ENCODE measurements at places on chromosomes 4 and X.
A peak's percentile ranks its signal among the peaks of the same experiment; 100 is the strongest.

DNA sequence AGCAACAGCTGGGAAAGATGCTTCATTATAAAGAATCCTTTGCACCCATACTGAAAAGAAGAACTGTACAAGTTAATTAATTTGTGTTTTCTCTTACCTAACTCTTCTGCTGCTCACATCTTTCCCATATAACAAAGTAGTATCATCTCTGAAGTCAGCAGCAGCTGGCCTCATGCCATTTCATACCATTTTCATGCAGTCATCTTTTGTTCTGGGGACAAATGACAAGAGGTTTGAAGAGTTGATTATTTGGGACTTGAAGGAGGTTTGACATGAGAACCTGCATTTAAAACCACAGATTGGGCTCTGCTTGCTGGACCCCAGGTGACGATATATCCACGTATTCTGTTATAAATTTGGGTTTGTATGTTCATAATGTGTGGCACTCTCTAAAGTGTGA lies 430.3 kb downstream of the SPRY1 start:
- no peak for DNase-seq

GRCh38 chr4:101439926-101440325 lies 92.6 kb upstream of the PPP3CA start:
- DNase-seq, result no peak

- peak; percentile 61 for DNase-seq
Observed at GRCh38 chrX:24149351-24150050, at the start of gene ZFX. TSS of gene ZFX (plus strand) at chrX:24149729. CDS start at chrX:24172743, 23,014 bp downstream.

DNA sequence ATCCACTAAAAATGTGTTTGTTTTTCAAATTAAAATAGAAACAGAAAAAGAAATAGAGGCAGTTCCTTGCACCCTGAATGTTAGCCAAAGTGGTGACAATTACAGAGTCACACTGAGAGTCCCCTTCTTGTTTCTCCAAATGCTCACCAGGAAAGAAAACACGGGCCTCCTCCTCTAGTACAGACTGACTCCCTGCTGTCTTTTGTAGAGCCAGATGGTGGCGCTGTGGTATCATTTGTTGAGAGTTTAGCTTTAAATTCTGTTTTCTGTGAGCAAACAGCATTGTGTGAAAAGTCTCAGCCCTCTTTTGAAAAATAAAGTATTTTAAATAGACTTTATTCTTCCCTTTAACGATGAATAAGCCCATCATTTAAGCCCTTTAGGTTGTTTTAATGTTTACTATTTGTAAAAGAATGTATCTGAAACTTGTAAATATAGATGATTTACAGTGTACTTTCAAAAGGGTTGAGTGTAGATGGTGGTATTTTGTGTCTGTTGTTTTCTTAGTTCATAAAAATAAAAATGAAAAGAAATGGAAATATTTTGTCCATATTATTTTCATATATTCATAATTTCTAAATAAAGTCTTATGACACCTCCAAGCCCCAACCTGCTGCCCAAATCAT lies 36.9 kb upstream of the ATOH1 start:
- peak; percentile 35 for DNase-seq

- DNase-seq, result no peak
Observed at GRCh38 chrX:1355131-1356046, 18.8 kb downstream of the IL3RA start.

DNA sequence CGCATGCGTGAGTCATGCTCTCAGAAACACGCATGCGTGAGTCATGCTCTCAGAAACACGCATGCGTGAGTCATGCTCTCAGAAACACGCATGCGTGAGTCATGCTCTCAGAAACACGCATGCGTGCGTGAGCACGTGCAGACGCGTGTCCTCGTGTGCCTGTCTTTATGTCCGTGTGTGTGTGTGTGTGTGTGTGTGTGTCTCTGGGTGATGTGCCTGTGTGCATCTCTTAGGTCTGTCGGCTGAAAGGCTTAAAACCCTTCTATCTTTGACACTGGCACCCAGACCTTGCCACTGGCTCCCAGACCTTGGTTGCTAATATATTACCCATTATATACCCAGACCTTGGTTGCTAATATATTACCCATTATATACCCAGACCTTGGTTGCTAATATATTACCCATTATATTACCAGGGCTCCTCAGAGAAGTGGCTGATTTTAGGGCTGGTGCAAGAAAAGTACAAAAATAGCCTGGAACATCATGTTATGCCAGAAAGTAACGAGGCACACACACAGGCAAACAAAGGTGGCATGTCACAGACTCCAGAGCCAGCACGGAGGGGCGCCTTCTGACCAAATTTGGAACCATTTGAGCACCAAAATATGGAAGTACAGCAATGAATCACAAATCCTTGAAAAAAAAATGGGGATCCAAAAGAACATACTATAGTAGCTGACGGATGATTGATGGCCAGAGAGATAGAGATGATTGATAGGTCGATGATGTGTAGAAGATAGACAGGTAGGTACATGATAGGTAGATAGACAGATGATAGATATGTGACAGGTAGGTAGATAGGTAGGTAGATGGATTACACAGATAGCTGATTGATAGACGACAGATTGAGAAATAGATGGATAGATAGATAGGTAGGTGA lies 19.2 kb upstream of the ADRA2C start:
- no peak for DNase-seq

DNA sequence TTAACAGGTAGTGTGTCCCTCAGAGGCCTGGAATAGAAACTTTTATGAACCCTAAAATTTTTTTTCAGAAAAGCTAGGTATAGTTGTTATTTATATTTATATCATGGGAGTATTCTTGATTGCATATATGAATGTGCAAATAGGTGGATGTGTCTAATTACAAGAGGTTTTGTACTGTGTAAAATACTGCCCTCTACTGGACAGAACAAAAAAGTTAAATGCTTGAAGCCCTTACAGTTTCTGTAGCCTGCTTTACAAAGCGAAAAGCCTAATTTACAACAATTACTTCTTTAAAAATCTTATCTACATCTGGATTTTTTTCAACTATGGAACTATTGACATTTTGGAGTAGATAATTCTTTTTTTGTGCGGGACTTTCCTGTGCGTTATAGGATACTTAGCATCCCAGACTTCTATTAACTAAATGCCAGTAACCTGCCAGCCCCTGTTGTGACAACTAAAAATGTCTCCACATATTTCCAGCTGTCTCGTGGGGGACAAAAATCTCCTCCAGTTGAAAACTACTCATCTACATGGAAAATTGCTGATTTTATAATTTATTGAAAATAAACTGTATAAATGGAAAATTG lies 35.1 kb downstream of the ENPEP start:
- no peak for DNase-seq

DNA sequence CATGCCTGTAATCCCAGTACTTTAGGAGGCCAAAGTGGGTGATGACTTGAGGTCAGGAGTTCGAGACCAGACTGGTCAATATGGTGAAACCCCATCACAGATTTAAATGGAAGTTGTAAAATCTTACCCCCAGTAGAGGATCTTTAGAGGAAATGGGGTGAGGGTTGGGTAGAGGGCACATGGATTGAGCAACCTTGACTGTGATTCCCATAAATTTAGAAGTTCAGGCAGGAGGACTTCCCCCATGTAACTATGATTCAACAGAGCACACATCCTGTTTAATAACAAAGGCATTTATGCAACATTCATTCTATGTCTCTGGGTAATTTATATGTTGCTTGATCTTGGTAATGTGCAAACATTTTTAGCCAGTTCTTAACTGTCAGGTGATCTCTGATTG lies 143.1 kb downstream of the RBM47 start:
- DNase-seq, result no peak

GRCh38 chr4:139951021-139951420 lies 203.0 kb downstream of the MAML3 start:
- DNase-seq, result peak; percentile 30

DNA sequence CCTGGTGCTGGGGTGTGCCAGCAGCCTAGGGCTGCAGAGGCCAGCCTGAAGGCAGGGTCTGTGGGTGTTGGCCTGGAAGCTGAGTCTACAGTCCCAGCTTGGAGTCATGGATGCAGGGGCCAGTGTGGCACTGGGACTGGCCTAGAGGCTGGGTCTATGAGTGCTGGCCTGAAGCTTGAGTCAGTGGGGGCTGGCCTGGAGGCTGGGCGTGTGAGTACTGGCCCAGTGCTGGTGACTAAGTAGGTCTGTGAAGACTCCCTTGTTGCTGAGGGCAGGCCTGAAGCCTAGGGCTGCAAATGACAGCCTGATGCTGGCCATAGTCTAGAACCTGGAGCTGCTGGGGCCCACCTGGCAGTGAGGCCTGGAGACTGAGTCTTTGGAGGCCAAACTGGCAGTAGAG lies 31.3 kb upstream of the ALG13 start:
- DNase-seq, result no peak

- no peak for DNase-seq
Observed at GRCh38 chr4:120018786-120019185, 47.9 kb downstream of the MAD2L1 start.

GRCh38 chr4:96247096-96247495 lies 407.2 kb downstream of the PDHA2 start:
- DNase-seq, result no peak

DNA sequence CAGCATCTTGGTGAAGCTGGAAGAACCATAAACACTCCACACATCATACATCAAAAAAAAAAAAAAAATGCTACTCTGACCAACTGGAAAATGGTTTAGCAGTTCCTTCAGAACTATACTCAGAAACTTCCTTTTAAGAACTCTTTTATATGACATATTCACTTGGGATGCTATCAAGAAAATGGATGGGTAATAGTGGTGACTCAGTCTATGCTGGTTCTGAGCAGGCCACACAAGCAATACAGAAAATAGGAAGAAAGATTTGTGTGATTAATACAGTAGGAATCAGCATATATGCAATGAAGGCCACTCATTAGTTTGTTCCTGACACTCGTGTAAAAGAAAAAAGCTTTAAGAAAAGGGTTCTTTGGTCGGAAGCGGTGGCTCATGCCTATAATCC lies 123.5 kb upstream of the FAT4 start:
- no peak for DNase-seq

DNA sequence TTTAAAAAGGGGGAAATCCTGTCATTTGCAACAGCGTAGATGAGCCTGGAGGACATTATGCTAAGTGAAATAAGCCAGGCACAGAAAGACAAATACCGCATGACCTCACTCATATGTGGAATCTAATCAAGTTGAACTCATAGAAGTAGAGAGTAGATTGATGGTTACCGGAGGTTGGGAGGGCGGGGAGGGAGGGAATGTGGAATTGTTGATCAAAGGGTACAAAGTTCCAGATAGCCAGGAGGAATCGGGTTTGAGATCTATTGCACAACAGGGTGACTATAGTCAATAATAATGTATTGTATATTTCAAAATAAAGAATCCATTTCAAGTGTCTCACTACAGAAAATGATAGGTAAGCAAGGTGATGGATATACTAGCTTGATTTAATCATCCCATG lies 393.2 kb downstream of the BCOR start:
- DNase-seq, result no peak
